ENCODE measurements at places on chromosomes 11 and 22.

DNA sequence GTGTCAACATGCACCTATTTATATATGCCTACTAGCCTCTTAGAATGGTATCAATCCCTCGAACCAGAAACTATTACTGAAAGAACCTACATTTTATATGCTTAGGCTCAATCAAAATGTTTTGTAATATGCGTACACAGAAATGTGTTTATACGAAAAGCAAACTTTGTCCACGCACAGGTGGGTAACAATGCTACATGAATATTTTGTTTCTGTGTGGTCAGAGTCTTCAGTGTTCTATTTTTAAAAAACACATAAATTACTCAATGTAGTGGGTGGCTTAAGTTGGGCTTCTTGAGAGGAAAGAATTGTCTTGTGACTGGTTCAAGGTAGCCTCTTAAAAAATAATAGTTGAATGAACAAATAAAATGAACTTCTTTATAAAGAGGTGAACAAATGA, 46.1 kb downstream of the SYTL2 start:
- DNase-seq: no peak

DNA sequence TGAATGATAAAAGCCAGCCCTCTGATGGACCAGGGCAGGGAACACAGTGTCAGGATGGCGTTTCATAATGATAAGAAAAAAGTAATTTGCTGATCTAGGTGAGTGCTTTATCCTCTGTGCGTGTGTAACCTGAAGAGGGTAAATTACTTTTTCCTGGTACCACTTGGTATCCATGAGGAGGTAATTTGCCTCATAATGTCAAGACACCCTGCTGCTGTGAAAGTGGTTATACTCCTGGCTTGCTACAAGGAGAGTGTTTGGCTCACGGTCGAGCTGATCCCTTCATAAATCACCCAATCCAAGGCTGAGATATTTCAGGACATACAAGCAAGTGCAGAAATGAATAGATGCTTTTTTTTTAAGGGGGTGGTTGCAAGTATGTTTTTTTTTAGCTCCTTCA, 207.2 kb upstream of the PGR start:
- DNase-seq: no peak

- no peak for DNase-seq
These were observed 1.2 kb upstream of the GRK2 start for GRCh38 chr11:67264877-67265632.

GRCh38 chr11:133476570-133477250, 55.6 kb downstream of the OPCML start:
- DNase-seq: no peak

Measured in hippocampal formation (tissue), 2 donors.